ENCODE measurements at places on chromosomes 16 and 17. TPM values are rescaled to one million over a fixed set of nuclear protein-coding genes. Genes with fewer than 3 reads are reported as not detected.

Gene SLX1B
- 57.4 TPM for total RNA-seq

- no peak for DNase-seq
Measured at GRCh38 chr16:35560637-35560984, 2101.2 kb downstream of the TP53TG3F start.

- DNase-seq: no peak
Measured at GRCh38 chr16:85986931-85987749, 88.2 kb downstream of the IRF8 start.

- no peak for DNase-seq
Measured at GRCh38 chr16:87368029-87368770, 15.4 kb downstream of the FBXO31 start.

DNA sequence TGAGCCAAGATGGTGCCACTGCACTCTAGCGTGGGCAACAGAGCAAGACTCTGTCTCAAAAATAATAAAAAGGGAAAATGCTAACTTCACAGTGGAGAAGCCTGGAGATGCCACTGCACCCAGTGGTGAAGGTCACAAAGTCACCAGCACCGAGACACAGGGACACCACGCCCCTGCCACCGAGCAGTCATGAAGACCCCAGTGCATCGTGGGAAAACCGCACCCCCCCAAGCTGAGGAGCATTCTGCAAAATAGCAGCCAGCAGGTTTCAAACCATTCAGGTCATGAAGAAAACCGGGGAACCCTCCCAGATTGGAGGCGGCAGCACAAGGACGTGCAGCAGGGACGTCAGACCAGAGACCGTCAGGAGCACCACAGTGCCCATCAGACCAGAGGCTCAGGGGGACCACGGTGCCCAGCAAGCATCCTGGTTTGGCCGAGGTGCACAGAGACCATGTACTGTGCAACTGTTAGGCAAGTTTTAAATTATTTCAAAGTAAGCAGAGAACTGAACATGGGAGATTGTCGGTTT is 13.7 kb downstream of the CHMP1A start:
- DNase-seq: no peak

DNA sequence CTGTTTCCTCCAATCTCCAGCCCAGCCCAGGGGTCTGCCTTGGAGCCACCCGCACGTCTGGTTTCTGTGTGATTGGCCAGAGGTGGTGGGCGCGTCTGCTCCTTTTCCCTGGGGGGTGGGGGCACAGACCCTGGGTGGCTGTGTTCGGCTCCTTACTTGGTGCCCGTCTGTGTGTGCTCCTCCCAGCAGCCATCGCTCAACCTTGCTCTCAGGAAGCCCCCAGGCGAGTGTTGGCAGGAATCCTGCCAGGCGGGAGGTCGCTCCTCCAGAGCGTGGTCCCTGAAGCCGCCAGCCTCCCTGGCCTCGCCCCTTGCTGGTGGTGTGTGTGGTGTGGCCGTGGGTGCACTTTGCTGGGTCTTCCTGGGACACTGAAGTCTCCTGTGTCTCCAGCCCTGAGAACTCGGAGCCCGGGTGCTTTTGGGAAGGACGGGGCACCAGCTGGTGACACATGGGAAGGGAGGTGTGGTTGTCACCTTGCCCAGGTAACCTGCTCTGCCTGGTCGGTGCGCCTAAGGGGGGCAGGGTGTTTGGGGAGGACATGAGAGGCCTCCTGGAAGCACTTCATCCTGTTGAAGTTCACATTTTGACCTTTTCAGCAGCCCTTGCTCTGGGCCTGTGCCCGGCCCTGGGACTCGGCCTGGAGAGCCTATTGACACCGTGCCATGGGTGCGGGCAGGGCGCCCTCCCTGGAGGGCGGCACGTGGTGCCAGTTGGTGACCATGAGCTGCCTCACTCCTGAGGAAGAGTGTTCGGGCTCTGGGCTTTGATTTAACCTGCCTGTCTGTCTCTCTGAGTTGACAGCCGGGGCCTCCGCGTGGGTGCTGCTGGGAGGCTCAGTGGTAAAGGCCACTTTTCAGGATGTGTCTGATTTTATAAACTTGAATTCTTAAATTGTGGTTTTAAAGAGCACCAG is 49.0 kb upstream of the ZNF750 start:
- DNase-seq: no peak

DNA sequence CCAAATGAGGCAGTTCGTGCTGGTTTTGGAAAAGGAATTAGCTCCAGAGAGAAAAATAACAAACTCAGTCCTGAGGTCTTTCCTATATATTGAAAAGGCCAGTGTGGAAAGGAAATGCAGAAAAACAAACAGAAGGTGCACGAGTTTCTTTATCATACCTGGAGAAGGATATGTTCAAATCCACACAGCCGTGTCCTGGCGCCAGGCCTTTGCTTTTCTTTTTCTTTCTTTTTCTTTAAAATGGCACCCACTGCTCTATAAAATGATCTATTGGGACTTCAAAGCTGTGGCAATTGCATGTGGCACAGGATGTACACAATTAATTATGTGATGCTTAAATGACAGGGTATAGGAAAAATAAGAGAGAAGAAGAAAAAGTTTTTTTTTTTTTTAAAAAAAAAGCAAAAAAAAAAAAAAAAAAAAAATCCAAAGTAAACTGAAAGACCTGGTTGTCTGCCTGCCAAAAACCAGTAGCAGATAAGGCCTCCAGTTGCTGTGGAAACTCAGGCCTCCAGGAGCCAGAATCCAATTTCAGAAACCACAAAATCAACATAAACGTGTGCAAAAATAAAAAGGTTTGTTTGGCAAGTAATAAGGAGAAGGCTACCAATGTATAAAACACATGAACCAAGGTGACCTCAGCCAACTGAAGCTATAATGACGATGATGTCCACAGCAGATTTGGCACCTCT is 957.6 kb upstream of the SOX9 start:
- DNase-seq: no peak

GRCh38 chr17:30570191-30570590 is 93.0 kb downstream of the GOSR1 start:
- DNase-seq: no peak

Gene C16orf54
- total RNA-seq: not detected

DNA sequence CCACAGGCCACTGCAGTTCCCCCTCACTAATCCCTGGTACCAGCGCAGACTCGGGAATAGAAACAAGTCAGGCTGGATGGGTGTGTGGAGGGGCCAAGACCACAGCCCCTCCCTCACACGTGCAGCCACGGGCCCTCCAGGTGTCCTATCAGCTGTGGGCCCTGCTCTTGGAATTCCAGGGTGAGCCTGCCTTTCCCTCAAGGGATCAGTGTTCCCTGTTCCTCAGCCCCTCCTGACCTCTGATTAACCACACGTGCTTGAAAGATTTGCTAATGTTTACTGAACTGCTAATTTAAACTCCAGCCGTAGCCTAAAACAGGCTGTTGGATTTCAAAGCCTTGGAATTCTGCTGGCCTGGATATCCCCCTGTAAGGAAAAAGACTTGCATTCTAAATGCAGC is 146.4 kb downstream of the SOCS1 start:
- no peak for DNase-seq

GRCh38 chr16:58842156-58842555 is 108.0 kb upstream of the GOT2 start:
- no peak for DNase-seq

Gene NUPR1
- total RNA-seq: 0.55 TPM

DNA sequence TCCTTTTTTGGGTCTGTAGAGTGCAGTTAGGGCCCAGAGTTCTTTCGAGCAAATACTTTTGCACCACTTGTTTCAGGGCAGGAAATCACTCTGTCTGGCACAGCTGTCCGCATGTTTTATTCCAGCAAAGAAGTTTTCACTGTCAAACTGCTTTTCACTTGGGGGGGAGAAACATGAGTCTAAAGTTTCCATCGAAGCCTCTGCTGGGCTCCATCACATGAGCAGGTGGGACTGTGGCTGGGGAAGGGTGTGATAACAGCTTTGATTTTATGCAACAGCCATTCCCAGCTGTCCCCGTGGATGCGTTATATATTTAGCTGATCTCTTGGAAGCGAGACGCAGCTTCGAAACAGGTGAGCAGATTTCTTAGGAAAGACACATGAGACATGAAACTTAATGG is 288.6 kb downstream of the SNX29 start:
- no peak for DNase-seq

Gene CCDC200
- not detected for total RNA-seq

DNA sequence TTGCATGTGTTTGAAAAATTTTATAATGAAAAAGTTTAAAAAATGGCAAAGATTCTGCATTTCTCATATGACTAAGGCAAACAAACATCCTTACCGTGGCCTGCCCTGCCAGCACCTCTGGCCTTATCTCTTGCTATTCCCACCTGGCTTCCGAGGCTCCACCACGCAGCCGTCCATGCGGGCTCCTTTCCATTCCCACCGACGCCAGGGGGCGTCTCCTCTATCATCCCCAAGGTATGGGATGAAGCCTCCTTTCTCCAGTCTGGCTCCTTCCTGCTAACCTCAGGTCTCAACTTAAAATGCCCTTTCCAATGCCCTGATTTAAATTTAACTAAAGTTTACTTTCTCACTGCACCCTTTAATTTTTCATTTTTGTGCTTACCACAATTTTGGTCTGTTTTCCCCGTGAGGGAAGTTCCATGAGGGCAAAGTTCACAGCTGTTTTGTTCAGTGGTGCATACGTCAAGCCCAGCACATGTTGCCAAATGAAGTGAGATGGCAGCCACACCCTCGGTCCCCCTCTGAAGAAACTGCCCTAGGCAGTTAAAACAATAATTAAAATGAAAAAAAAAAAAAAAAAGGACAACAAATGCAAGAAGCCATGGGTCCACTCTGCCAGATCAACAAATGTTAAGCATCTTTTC is 13.3 kb upstream of the SDK2 start:
- DNase-seq: no peak

DNA sequence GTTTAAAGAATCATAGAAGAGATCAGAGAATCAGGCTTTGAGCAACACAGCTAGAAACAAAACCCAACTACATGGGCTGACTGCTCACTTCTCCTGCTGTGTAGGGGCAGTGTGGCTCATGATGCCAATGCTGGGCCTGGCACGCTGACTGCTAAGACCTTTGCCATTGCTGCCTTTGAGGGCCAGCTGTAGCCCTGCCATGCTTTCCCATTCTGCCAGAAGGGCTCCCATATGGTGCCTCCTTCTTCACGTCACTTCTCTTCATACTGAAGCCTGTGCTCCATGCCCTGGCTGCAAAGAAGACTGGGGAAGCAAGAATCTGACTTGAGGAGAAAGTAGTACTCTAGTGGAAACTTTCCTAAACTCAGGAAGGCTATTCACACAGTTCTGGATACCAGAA is 232.9 kb downstream of the UTP18 start:
- no peak for DNase-seq

DNA sequence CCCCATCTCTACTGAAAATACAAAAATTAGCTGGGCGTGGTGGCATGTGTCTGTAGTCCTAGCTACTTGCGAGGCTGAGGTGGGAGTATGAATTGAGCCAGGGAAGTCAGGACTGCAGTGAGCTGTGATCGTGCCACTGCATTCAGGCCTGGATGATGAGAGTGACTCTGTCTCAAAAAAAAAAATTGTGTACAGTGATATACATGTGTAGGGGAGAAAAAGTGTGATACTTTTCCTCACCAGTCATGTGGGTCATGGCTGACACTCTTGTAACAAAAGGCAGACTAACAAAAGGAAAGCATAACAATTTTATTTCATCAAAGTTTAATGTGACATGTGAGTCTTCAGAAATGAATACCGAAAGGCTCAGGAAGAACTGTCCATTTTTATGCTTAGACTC is 2.0 kb upstream of the ABCC12 start:
- DNase-seq: no peak

DNA sequence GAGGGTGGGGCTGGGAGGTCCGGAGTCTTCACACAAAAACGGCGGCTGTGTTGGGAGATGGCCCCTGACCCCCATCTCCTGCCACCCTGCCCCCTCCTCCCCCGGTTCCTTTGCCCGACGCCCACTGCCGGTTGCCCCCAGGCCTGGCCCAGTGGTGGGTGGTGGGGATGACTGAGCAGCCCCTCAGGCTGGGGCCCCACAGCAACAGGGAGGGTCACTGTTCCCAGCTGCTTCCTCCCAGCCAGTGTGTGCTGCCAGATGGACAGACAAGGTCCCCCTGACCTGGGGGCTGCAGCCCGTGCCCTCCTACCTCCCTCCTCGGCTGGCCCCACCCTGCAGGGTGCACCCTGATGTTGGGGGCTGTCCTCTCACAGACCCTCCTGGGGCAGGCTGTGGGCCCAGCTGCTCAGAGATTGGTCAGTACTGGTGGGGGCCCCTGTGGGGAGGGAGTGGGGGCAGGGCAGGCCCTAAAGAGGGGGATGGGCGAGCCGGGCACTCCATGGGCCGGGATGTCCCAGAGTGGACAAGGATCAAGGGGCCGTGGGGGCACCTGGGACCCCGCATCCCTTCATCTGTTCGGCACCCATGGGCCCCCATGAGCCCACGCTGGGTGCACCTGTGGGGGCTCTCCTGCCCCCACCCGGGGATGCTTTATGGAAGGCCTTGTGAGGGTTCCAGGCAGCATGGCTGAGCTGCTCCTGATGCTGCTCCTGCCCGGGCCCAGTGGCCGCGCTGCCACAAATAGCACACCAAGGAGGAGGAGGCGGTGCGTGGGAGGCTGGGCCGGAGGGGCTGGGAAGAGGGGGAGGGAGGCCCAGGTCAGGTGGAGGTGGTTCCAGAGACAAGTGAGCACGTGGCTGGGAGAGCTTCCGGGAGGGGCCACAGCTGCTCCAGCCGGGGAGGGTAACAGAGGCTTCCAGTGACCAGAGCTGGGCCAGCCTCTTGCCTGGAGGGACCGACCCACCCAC is 5.1 kb downstream of the C1QTNF8 start:
- DNase-seq: no peak

Gene CDH15
- not detected for total RNA-seq

DNA sequence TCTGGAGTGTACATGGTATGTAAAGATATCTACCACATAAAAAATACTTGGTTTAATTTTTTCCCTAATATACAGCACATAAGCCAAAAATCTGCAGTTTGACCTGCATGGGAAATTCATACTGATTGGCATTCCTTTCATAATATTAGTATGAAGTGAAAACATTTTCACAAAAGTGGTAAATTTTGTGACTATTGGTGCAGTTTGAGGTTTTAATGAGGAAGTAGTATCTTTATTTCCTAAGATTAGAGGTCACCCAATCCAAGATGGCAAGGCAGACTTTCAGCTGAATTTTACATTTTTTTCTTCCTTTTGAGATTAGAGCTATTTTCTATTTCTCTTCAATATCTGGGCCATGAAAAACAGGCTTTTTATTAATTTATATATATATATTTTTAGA is 21.2 kb downstream of the METTL9 start:
- DNase-seq: no peak

Gene ITGA2B
- total RNA-seq: 0.14 TPM

GRCh38 chr16:80848862-80849261 is 44.5 kb upstream of the CDYL2 start:
- DNase-seq: no peak

Data from kidney epithelial cell (primary cell).